ENCODE measurements at places on chromosomes 13 and 19. TPM values are rescaled to one million over a fixed set of nuclear protein-coding genes. Genes with fewer than 3 reads are reported as not detected.

The SYCN gene
- not detected for total RNA-seq

The GJB2 gene
- not detected for total RNA-seq

The EPSTI1 gene
- 3.8 TPM for total RNA-seq

The GPC5 gene
- total RNA-seq, result 0.90 TPM

The RFPL4AL1 gene
- total RNA-seq, result not detected

The SOX1 gene
- total RNA-seq, result not detected

The MIDN gene
- total RNA-seq, result 75.3 TPM

The ATP4A gene
- not detected for total RNA-seq

The OR7G1 gene
- total RNA-seq, result not detected

The PROZ gene
- total RNA-seq, result not detected

The SMIM44 gene
- total RNA-seq, result not detected

The PBX4 gene
- 1.2 TPM for total RNA-seq

The CEACAM1 gene
- not detected for total RNA-seq

The ZNF547 gene
- total RNA-seq, result 2.9 TPM

The ZNF549 gene
- 7.1 TPM for total RNA-seq

The WIZ gene
- total RNA-seq, result 52.4 TPM

The CD209 gene
- total RNA-seq, result not detected

The LILRA1 gene
- total RNA-seq, result not detected

The PRTN3 gene
- total RNA-seq, result not detected

The PRRG2 gene
- 0.39 TPM for total RNA-seq

The ZIK1 gene
- 7.2 TPM for total RNA-seq

The SLC25A23 gene
- total RNA-seq, result 51.7 TPM

The NKPD1 gene
- 0.13 TPM for total RNA-seq

The ANKRD24 gene
- 0.47 TPM for total RNA-seq

All from chondrocyte (in vitro differentiated cells).